Kidney (tissue), 22 donors: ENCODE measurements at places on chromosomes 1 and 21.
A peak's percentile ranks its signal among the peaks of the same experiment; 100 is the strongest.

- peak; percentile 60 for DNase-seq
Observed at GRCh38 chr1:35561972-35562680, 4.5 kb downstream of the NCDN start.

DNA sequence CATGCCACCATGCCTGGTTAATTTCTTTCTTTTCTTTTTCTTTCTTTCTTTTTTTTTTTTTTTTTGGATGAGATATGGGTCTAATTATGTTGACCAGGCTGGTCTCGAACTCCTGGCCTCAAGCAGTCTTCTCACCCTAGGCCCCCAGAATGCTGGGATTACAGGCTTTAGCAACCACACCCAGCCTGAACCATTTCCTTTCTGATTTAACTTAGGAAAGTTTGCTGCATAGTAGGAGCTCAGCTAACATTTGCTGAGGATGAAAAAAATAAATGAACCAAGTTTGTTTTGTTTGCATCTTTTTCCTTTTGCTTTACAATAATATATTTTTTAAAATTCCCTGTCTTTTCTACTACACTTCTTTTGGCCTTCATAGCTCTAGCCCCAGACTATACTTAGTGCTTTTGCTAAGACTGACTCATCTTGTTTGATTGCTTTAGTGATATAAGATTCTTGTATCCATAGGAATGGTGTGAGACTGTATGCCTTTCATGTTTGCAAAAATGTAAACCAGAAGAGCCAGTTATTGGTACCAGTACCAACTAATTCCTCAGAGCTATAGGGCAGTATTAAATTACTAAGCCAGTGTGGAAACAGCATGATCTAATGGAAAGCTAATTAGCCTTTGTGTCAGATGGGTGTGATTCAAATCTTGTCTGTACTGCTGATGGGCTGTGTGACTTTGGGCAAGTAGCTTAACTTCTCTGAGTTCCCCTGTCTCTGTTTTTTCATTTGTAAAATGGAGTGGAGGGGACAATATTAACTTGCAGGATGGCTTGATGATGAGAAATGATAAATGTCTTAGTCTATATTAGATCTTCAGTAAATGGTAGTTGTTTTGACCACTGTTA is 66.9 kb downstream of the NFIA start:
- no peak for DNase-seq

DNA sequence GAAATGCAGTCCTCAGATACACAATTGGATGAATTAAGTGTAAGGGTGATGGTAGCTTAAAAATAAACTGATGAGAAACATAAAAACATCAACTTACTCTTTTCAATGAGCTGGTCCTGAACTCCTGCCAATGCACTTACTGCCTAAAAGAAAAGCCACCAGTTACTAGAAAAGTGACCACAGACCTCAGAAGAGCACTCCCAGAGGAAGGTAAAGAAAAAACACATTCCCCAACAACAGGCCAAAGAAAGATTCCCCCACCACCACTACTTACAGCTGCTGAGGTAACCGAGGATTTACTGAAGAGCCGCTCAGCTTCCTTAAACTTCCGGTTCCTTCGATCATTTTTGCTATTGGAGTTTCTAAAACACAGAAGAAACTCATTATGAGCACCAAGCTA is 5.4 kb downstream of the MEAF6 start:
- no peak for DNase-seq

GRCh38 chr1:7404046-7404742 is 366.9 kb upstream of the VAMP3 start:
- DNase-seq: no peak

DNA sequence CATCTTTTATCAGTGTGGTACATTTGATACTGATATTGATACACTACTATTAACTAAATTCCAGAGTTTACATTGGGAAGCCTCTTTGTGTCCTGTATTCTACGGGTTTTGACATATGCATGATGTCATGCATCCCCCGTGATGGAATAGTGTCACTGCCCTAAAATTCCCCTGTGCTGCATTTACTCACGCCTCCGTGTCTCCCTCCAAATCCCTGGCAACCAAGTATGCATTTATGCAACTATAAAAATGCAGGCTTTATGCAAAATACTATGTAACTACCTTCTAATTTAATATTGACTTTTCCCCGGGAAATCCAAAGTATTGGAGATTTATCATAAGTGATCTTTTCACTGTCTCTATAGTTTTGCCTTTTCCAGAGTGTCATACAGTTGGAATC is 453.7 kb upstream of the RUNX1 start:
- no peak for DNase-seq

- no peak for DNase-seq
Observed at GRCh38 chr1:110573314-110573713, 32.8 kb downstream of the KCNA2 start.

DNA sequence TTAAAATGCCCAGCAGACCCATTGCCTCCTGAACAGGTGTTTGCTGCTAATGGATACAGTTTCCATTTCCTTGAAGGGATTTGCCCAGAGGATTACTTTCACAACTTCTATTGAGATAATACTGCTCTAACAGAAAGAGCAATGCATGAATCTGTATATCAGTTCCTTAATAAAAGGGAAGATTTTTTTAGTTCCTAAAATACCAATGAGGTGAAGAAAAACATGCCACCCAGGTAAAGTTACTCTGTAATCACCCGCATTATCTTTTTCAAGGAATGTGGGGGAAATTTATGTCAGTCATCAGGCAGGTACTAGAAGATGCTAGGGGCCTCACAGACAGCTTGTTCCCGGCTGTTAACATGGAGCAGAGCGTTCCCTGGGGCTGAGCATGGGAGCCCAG is 41.1 kb downstream of the KCNJ15 start:
- DNase-seq: no peak

DNA sequence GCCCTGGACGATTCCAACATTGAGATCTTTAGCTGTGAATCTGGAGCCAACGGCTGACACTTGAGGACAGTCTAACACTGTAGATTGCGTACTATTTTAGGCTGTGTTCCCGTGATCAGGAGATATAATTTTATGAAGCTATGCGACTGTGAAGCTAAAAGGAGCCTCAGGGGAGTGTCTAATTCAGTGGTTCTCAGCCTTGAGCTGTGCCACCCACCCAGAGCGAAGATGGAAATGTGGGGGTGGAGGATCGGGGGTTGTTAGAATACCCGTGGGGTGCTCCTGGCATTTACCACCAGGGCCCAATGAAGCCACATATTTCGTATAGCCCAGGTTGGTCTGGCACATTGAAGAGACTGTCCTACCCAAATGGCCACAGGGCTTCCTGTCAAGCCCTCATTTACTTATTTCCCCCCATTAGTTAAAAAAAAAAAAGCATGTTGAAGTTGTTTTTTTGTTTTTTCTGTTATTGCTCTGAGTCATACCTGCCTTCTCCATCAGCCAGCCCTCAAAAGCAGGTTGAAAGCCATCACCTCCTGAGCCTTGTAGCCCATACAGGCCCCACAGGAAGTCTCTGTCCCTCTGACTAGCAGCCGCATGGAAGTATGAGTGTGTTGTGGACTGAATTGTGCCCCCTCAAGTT is 141.7 kb downstream of the GALNT2 start:
- DNase-seq: no peak

- no peak for DNase-seq
Observed at GRCh38 chr1:48198970-48199369, 23.5 kb upstream of the SLC5A9 start.

DNA sequence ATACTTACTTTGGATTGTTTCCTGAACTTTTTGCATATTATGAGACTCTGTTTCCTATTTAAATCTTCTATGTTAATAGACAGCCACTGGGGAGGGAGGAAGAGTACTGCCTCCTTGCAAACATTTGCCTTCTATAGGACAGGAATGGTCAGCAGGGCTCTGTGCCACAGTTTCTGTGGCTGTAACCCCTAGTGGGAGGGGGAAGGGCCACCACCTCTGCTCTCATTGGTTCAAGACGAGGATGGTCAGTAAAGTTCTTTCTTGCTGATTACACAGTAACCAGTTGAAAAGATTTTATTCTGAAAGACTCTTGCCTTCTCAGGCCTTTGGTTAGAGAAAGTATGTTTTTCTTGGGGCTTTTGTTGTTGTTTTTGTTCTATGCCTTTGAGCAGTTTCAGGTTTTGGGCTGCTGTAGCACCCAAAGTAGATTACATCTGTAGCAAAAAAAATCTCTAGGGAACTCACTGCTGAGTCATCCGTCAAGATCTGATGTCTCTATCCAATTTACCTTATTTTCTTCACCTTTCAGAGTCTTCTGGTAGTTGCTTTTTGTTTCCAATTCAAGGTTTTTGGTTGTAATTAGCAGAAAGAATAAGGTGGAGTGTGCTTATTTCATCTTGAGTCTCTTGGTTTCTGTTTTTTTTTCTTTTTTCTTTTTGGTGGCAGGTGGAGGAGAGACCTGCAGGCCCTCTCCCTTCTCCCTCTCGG is 23.1 kb downstream of the SLC35A3 start:
- no peak for DNase-seq

GRCh38 chr1:245577191-245578157 is 422.7 kb downstream of the KIF26B start:
- no peak for DNase-seq

DNA sequence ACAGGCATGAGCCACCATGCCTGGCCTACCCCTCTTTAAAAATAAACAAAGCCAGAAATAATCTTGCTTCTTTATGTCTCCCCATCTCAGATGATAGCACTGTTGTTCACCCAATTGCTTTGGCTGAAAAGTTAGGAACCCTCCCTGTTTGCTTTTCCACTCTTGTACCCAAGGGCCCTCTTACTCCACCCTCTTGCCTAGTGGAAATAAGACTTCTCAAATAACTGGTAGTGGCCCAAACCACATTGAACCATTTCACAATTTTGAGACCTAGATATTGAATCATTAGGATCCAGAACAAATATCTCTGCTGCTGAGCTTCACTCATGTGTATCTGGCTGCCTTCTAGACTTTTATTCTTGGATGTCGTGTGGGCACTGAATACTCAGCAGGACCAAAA is 37.7 kb downstream of the RNF220 start:
- DNase-seq: no peak

DNA sequence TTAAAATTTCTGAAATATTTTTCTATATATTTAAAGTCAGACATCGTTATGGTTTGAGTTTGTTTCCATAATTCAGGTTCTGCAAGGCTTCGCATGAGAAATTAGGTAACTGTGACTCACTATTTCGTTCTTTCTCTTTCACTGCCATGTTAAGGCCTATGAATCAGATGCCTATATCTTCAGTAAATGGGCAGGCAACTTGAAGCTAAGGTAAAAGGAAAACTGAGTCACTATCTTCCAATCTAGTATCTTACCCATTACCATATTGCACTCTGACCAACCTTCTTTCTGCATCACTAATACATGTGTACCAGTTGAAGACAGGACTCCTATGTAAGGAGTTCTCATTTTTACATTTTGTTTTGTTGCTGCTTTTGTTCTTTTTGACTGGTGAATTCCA is 37.8 kb downstream of the PYHIN1 start:
- DNase-seq: no peak

DNA sequence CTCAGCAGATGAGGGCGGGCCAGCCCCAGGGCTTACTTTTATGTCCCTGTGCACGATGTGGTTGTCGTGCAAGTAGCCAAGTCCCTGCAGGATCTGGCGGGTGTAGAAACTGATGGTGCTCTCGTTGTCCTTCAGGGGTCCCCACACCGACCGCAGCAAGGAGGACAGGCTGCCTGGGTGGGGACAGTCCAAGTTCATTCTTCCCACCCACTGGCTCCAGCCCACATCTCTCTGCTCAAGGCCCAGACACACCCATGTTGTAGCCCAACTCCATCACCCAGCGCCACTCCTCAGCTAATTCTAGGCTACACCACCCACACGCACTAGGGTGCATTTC is 7.0 kb downstream of the MAP3K6 start:
- no peak for DNase-seq

DNA sequence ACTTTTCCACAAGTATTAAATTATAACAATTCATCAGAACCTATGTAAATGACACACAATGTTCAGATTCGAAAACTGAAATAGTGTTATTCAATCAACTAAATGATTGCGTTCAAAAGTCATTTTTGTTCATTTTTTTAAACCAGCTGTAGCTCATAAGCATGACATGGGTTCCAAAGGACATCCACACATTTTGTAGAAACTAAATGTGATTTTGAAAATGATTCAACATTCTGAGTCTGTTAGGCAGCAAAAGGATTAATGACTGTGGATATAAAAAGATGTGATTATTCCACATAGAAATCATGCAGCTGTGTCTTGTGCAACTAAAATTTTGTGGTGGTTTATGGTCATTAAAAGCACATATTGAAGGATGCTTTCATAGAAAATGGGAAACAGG is 204.5 kb downstream of the BRINP3 start:
- DNase-seq: no peak

DNA sequence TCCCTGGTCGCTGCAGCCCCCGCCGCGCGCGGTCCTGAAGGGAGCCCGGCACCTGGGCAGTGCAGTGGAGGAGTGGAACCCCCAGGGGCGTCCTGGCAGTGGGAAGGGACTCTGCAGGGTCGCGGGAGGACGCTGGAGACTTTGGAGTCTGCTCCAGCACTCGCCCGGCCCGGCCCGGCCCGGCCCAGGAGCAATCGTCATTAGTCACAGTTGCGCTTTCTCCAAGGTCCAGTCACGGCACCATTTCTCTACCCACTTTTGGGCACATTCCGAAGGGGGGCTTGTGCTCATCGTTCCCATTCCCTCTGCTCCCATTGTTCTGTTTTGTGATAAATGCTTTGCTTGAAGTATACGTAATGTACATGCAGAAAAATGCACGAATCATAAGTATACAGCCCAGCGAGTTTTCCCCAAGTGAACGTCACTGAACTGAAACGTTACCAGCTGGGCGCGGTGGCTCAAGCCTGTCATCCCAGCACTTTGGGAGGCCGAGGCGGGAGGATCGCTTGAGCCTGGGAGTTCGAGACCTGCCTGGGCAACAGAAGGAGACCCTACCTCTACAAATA is 999 bp downstream of the THAP3 start:
- DNase-seq: peak; percentile 43

GRCh38 chr1:107491582-107491981 is 350.7 kb downstream of the NTNG1 start:
- DNase-seq: no peak

GRCh38 chr1:67645495-67646144 is 39.4 kb upstream of the GADD45A start:
- DNase-seq: no peak

- DNase-seq: no peak
Observed at GRCh38 chr1:37393173-37394120, 80.9 kb upstream of the ZC3H12A start.

- DNase-seq: no peak
Observed at GRCh38 chr1:77412820-77413530, 131.2 kb downstream of the AK5 start.

GRCh38 chr1:179990847-179991246 is 36.2 kb downstream of the CEP350 start:
- no peak for DNase-seq

- peak; percentile 69 for DNase-seq
Observed at GRCh38 chr1:179883745-179884138, 1.7 kb downstream of the TOR1AIP1 start.

DNA sequence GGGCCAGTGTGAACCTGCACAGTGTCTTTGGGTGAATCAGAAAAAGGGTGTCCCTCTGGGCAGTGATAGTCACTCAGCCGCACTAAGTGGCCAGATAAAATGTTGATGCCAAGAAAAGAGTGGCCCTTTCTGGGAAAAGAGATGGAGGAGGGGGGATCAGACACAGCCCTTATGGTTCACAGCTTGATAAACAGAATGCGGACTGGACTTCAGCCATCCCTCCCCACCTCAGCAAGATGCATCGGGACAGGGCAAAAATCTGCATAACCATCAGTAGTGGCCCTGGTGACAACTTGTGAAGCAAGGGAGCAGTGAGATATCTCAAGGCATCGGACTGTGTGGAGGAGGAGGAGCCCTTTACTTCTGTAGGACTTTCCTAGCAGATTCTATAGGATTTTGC is 353.8 kb upstream of the PLXNA2 start:
- no peak for DNase-seq
